ENCODE measurements at places on chromosomes 13 and 19. TPM values are rescaled to one million over a fixed set of nuclear protein-coding genes. Genes with fewer than 3 reads are reported as not detected.
A peak's percentile ranks its signal among the peaks of the same experiment; 100 is the strongest.

GRCh38 chr19:4772566-4772965 lies 19.0 kb upstream of the FEM1A start:
- DNase-seq = no peak

DNA sequence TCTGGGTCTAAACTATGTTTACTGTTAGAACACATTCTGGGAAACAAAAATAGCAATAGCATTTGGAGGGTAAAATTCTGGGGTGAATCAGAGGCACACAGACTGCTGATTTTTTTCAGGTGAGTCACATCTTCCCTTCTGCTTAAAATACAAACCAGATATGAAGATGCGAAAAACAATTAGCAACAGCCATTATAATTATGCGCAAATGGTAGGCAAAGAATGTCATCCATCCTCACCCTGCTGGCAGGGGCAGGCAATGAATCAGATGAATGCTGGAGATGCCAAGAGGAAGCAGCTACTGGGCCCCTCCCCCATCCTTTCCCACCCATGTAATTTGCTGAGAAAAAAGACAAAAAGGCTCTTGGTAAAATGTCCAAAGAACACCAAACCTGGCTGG lies 282.9 kb downstream of the KLF5 start:
- no peak for DNase-seq

DNA sequence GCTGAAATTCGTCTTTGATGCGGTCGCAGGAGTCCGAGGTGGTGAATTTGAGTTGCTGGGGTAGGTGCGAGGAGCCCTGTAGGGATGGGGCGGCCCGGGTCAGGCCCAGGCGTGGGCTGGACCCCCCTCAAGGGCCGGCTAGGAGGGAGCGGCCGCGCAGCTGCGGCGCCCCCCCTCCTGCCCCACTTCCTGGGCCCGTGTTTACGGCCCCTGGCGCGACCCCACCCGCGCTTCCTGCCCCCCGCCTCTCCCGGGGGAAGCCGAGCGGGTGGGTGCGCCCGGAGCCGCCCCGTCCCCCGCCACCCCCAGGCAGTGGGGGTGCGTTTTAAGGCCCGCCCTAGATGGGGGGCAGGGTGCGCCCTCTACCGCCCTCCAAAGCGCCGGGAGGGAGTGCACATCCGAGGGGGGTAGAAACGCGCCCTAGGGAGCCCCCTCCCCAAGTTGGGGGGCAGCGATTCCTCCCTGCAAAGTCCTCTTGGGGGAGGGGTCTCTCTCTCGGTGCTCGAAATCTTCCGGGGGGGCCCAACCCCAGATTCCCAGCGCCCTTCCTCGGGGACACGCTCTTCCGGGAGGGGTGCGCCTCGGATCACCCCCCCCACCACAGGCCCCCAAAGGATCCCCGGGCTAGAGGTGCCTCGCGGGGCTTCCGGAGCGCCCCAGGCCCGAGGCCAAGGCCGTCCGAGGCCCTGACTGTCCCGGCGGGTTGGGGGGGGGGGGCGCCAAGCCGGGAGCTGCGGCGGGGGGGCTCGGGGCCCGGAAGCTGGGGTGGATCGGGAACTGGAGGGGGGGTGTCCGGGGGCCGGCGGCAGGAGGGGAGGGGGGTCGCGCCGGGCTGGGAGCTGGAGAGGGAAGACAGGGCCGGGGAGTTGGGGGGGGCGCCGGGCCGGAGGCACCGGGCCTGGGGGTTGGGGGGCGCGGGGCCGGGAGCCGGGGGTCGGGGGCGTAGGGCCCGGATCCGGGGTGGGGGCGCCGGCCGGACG lies 823 bp downstream of the TLE5 start:
- DNase-seq = peak; percentile 59

GRCh38 chr19:3365093-3365835 lies 1.1 kb upstream of the NFIC start:
- no peak for DNase-seq

- no peak for DNase-seq
Observed at GRCh38 chr13:45011198-45011597, 21.9 kb downstream of the GPALPP1 start.

- DNase-seq = peak; percentile 18
Observed at GRCh38 chr19:37905946-37906868, at the start of gene WDR87. WDR87 (minus strand) TSS chr19:37906594; CDS start chr19:37898239, 8,355 bp downstream.

GRCh38 chr19:29098863-29099481 lies 114.0 kb downstream of the UQCRFS1 start:
- no peak for DNase-seq

- no peak for DNase-seq
Observed at GRCh38 chr19:33317517-33317916, 15.2 kb upstream of the CEBPA start.

DNA sequence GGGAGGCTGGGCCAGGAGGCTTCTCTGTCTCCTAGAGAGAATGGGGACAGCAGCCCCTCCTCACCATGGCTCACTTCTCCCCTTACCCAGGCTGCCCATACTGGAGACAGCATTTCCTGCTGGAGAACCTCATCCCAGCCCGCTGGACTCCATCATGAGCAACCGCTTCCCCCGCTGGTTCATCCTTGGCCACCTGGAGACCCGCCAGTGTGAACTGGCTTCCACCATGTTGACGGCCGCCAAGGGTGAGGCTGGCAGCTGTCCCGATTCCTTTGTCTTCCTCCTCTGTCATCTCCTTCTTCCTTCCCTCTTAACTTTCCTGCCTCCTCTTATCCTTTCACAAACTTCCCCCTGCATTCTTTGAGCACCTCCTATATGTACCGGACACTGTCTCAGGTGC lies 28.0 kb downstream of the ZSWIM4 start:
- DNase-seq = no peak

DNA sequence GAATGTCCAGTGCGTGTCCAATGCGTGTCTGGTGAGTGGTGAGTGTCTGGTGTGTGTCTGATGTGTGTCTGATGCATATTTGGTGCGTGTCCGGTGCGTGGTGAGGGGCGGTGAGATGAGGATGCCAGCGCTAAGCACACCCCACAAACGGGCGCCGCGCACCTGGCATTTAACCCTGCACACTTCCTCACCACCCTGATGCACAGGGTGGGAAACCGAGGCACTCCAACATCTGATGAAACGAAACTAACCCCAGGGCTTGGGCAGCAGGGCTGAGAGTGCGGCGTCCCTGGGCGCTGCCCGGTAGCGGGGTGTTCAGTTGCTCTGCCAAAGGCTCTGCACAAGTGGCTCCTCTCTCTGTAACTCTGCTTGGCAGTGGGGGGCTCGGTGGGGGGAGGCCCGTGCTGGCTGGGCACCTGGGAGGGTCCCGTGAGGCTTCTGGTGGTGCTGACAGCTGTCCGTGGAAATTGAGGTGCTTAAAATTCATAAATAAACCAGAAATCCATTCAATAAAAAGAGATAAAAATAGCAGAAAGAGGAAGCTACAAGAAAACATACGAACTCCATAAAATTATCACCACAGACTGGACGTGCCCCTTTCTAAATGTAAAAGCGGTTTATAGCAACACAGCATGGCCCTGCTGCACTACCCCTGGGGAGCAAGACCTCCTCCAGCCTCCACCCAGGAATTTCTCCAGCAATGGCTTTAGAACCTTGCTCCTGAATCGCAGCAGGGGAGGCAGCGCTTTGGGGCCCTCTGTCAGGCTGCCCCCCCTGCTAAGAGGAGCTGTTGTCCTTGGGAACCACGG lies 76.0 kb downstream of the RASA3 start:
- DNase-seq = no peak

- DNase-seq = no peak
Observed at GRCh38 chr13:62525652-62526051, 1110.0 kb upstream of the PCDH20 start.

DNA sequence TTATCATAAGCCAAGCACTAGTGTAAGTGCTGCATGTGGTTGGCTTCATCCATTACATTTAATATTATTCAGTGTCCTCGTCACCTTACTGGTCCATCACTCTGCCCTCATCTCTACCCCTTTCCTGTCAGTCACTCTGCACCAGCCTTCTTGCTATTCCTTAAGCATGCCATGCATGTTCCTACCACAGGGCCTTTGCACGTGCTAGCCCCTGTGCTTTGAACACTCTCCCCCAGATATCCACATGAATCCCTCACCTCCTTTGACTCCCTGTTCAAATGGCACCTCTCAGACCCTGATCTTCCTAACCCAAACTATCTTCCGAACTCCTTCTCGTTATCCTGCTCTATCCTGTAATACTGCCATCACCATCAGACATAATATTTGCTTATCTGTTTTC lies 3.2 kb upstream of the RELB start:
- no peak for DNase-seq

- DNase-seq = no peak
Observed at GRCh38 chr19:44602081-44602480, 11.3 kb upstream of the IGSF23 start.

DNA sequence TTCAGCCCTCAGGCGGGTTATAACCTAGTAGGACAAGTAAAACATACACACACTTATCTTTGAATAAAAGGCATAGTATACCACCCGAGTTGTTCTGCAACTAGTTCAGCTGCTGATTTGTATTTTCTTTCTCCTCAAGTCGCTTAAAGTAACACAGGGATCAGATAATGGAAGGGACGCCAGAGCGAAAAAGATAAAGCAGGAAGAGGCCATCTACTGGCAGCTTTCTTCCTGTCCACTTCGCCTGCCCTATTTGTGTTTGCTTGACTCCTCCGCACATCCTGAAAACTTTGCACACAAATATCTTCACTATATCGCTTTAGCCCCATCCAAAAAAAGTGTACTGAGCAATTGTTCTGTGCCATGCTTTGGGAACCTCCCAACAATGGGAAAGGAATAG lies 238.0 kb upstream of the SOX21 start:
- no peak for DNase-seq

GRCh38 chr19:54439174-54439851 lies 9.7 kb upstream of the LENG8 start:
- DNase-seq = no peak

NCR1 gene
- 244 TPM for total RNA-seq

ZNF345 gene
- 10.0 TPM for total RNA-seq

KIR2DL3 gene
- 57.3 TPM for total RNA-seq

ZNF528 gene
- total RNA-seq = 28.8 TPM

CCDC194 gene
- total RNA-seq = 2.7 TPM

SIGLEC9 gene
- 13.0 TPM for total RNA-seq

GPR18 gene
- 41.7 TPM for total RNA-seq

BICRA gene
- 34.1 TPM for total RNA-seq

Data from natural killer cell (primary cell).